ENCODE measurements at places on chromosomes 1 and 21.

GRCh38 chr21:38417726-38418125, 80.6 kb downstream of the ERG start:
- DNase-seq: no peak

DNA sequence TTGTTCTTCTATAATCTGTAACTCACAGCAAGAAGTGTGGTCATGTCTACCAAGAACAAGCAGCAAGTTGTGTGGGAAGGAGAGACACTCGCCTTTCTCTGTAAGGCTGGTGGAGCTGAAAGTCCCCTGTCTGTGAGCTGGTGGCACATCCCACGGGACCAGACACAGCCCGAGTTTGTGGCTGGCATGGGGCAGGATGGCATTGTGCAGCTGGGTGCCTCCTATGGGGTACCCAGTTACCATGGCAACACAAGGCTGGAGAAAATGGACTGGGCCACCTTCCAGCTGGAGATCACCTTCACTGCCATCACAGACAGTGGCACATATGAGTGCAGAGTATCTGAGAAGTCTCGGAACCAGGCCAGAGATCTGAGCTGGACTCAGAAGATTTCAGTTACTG, 15.5 kb downstream of the CD101 start:
- no peak for DNase-seq

DNA sequence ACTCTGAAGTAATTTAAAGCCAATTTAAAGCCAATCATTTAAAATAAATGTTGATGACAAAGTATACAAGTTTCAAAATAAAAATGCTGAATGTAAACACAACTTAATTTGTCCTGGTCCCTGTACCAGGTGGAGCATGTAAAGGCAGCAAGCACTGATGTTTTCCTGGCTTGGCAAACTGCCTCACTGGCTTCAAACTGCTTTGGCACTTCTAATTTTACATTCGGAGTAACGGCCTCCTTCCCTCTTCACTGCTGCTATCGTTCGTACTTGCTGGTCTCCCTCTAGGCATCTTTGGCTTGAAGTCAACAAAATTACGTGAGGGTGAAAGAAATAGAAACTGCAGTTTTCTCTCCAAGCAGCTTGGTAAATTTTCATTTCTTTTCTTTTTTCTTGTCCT, 287.9 kb downstream of the LTN1 start:
- no peak for DNase-seq

GRCh38 chr1:29986986-29987385, 736.4 kb downstream of the MATN1 start:
- no peak for DNase-seq

GRCh38 chr1:221897321-221897721, 155.4 kb upstream of the DUSP10 start:
- no peak for DNase-seq

GRCh38 chr1:173688300-173688699, 18.6 kb upstream of the ANKRD45 start:
- no peak for DNase-seq

GRCh38 chr1:154755858-154756730, 114.0 kb downstream of the KCNN3 start:
- no peak for DNase-seq

- no peak for DNase-seq
Observed at GRCh38 chr1:198437332-198437731, 103.1 kb downstream of the ATP6V1G3 start.

DNA sequence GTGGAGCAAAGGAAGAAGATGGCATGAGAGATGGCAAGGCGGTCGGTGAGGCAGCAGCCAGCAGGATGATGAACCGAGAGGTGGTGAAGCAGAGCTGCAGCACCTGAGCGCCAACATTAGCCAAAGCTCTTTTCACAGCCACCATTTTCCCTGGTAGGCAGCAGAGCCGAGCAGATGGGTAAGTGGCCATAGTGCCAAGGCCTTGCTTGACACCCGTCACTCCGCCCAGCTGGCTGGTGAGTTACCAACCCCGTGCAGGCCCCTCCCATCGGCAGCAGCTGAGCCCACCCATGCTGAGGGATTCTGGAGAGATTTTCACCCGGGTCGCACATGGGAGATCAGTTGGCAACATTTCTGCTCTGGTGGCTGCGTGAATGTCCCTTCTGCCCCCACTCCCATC, 647.7 kb downstream of the PTPRU start:
- no peak for DNase-seq

DNA sequence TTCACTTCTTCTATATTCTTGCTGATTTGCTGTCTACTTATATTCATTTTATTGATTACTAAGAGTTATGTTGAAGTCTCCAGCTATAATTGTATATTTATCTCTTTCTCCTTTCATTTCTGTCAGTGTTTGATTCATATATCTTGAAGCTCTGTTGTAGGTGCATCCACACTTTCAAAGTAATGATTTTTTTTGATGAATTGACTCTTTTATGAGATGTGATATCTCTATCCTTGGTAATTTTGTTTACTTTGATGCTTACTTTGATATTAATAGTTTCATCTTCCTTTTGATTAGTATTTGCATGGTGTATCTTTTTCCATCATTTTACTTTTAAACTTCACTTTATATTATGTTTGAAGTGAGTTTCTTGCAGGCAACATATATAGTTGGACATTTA, 110.8 kb downstream of the XPR1 start:
- DNase-seq: no peak

GRCh38 chr1:228226956-228227791, 19.3 kb downstream of the OBSCN start:
- no peak for DNase-seq

- DNase-seq: no peak
Observed at GRCh38 chr1:227532019-227532619, 31.2 kb upstream of the ZNF678 start.

GRCh38 chr21:39531064-39531463, 79.3 kb downstream of the SH3BGR start:
- no peak for DNase-seq

DNA sequence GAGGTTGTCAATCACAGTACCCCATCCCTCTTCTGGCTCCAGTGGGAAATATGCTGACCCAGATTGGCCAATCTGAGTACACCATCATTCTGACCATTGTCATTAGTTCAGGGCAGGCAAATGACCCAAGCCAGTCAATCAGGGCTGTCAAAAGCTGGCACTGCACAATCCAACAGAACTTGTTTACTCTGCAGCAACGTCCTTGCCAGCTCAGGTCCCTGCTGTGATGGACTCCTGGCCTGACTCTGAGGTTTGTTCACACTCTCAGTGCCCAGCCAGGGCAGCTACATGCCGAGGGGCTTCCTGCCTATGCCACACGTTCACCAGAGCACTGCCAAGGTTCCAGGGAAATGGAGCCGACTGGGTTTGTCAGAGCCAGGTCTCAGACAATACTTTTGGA, 14.7 kb upstream of the OVAAL start:
- DNase-seq: no peak

- no peak for DNase-seq
Observed at GRCh38 chr1:199081739-199082138, 442.9 kb downstream of the PTPRC start.

DNA sequence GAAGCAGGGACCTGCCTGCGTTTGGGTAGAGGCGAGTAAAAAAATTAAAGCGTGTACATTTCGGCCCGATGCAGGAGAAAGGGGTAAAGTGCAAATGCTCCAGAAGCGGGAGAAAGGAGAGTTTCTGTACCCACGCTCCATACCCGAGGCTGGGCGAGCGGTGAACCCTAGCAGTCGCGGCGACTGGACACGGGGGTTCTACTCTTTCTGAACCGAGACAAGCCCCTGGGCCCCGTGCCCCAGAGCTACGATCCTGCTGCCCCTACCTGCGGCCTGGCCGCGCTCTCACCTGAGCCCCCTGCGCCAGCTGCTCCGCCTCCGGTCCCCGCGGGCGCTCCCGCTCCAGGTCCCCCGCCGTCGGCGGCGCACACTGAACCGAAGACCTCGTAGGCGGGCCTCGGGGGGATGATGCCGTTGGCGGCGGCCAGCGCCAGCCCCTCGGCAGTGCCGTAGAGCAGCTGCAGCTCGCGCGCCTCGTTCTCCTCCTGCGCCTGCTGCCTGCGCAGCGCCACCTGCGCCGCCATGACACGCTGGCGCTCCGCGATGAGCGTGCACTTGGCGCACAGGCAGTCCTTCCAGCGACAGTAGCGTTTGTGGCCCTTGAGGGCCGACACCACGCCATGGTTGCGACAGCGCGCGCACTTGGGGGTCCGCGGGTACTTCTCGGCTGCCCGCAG, 2.4 kb downstream of the DMRTA2 start:
- DNase-seq: no peak

GRCh38 chr1:191579019-191579418, 579.2 kb upstream of the RGS18 start:
- DNase-seq: no peak

GRCh38 chr1:203464743-203465142, 10.9 kb upstream of the PRELP start:
- no peak for DNase-seq

GRCh38 chr21:29166853-29167252, 36.4 kb downstream of the MAP3K7CL start:
- no peak for DNase-seq

GRCh38 chr1:41493117-41493536, 8.6 kb upstream of the EDN2 start:
- DNase-seq: no peak

DNA sequence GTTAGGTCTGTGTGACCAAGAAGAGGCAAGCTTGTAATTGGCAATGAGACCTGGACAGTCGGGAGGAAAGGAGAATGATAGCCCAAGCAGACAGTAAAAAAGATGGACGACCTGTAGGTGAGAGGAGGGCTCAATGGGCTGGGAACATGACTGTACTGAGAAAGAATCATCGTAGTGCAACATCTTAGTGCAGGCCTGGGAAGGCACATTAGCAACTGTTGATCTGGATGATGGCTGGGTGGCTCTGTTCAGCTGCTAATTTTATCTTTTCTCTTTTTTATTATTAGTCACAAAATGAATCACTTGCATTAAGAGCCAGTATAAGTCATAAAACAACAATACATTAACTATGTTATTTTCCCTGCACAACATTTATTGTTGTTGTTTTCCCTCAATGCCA, 32.9 kb downstream of the IFI44 start:
- DNase-seq: no peak

DNA sequence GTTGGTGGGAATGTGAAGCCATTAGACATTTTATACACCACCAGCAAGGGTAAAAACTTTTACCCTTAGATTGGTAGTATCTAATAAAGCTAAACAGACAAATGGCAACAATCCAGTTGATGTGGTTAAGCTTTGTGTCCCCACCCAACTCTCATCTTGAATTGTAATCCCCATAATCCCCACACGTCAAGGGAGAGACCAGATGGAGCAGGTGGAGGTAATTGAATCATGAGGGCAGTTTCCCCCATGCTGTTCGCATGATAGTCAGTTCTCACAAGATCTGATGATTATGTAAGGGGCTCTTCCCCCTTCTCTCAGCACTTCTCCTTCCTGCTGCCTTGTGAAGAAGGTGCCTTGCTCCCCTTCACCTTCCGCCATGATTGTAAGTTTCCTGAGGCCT, 602.3 kb downstream of the NUF2 start:
- no peak for DNase-seq

DNA sequence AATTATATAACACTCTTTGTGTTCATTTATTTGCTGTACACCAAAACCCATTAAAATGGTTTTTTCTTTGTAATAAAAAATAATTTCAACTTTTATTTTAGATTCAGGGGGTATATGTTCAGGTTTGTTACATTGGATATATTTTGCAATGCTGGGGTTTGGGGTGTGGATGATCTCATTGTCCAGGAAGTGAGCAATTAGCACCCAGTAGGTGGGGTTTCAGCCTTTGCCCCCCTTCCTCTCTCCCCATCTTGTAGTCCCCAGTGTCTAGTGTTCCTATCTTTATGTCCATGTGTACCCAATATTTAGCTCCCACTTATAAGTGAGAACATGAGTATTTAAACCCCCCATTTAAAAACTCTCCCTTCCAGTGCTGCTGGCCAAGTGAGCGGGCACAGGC, 184.6 kb downstream of the RHOU start:
- no peak for DNase-seq

GRCh38 chr1:9242338-9242969, 7.9 kb downstream of the H6PD start:
- no peak for DNase-seq

DNA sequence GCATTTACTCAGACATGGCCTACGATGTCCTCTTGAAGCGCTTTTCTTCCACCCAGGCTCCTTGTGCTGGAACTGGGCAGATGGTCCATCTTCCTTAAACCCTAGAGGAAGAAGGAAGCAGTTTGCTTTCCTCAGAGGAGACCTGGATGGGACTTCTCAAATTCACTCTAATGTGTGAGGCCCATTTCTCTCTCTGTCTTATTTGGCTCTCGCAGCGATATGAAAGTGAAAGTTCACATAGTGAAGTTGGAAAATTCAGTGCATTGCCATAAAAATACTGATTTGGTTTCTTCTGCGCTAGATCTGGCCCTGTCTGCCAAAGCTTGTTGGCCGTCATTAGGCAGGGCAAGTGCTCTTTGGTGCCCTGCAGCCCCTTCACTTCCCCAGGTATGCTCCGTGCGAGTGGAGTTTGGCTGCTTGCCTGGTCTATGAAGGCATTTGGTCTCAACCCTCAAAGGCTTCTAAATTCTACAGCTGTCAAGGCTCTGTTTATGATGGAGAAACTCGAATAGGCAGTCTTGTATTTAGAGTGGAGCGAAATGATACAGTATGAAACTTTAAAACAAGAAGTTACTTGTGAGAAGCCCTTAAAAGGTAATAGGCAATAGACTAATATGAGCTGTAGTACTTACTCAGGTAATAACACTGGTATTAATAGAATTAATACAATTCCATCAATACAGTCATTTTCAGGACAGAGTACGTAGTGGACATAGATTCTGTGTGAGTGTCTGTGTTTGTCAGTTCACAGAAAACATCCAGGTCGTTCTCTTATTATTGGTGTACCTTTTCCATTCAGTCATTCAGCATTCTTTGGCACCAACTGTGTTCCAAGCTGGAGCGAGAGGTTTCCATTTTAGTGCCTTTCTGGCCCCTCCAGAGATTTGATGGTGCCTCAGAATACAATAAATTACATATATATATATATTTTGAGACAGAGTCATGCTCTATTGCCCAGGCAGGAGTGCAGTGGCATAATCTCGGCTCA, 20.5 kb downstream of the SZRD1 start:
- no peak for DNase-seq

DNA sequence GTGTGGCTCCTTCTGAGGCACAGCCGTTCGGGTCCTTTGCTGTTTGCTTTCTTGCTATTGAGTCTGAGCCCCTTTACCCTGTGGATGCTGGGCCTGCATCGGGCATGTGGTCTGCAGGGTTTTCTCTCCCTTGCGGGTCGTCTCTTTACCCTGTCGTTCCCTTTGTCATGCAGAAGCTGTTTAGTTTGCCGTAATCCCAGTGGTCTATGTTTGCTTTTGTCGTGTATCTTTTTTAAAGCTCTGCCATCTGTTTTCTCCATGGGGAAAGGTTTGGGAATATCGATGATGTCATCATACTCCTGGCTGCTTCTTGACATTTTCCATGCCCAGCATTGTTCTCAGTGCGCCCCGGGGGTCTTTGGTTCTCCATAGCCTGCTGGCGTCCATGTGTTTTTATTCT, 68.2 kb downstream of the AGPAT3 start:
- DNase-seq: no peak

DNA sequence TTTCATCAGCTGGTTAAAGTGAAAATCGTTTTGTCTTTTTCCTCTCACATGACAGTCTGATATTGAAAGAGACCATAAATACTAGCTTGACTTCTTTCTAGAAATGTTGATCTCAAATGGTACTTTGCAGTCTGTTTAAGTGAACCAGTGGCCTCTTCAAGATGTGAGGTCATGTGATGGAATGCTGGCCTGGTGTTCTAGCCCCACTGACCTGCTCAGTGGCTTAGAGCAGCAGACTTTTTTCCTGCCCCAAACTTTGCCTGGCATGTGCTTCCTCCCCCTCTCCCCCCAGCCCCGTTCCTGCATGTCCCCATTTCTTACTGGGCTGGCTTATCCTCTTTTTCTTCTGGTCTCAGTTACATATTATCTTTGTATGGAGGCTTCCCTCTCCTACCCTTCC, 34.3 kb downstream of the ZYG11A start:
- no peak for DNase-seq

- DNase-seq: no peak
Observed at GRCh38 chr1:233085566-233085965, 135.2 kb downstream of the NTPCR start.
